Esophagus muscularis mucosa (tissue), 4 donors: ENCODE measurements at places on chromosomes 1 and 21.

DNA sequence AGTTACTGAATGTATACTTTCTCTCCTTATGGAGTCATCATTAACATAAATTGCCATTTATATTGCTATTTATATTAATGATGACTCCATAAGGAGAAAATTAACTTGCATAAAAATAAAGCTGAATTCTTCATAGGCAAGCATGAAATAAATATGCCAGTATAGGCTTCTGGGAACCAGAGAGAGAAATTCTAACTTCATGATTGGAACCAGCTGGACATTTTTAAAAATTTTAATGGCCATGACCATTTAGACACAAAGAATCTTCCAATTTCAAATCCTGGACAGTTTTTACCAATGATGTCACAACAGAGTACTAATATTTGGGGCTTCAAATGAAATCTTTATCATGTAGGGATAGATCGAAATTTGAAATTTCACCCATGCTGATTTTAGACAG lies 268.7 kb downstream of the PTGER3 start:
- no peak for DNase-seq

- DNase-seq = no peak
These were observed 325.4 kb downstream of the CHRM3 start for GRCh38 chr1:239711768-239712167.

DNA sequence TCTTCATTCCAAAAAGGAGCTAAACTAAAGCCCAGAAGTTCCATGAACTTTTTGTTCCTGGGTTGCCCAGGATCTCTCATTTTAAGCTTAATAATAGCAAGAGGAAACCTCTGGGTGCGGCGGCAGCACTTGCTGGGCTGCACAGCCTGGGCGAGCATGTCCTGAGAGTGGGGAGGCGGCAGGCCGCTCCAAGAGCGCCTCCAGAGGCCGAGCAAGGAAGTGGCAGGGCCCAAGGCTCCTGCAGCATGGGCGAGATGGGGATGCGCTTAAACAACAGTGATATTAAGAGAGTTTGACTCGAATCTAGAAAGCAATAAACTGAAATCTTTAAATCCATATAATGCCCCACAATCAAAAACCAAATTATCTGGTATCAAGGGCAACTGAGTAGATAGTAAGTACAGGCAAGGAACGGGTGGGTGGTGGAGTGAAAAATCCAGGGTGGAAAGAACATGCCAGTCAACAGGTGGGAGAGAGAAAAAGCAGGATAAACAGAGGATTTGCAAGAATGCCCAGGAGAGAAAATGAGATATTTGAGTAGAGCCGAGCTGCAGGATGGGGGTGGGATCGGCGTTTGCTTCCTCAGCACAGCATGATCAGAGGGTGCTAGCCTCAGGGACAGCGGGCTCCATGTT lies 14.1 kb upstream of the TNR start:
- no peak for DNase-seq

DNA sequence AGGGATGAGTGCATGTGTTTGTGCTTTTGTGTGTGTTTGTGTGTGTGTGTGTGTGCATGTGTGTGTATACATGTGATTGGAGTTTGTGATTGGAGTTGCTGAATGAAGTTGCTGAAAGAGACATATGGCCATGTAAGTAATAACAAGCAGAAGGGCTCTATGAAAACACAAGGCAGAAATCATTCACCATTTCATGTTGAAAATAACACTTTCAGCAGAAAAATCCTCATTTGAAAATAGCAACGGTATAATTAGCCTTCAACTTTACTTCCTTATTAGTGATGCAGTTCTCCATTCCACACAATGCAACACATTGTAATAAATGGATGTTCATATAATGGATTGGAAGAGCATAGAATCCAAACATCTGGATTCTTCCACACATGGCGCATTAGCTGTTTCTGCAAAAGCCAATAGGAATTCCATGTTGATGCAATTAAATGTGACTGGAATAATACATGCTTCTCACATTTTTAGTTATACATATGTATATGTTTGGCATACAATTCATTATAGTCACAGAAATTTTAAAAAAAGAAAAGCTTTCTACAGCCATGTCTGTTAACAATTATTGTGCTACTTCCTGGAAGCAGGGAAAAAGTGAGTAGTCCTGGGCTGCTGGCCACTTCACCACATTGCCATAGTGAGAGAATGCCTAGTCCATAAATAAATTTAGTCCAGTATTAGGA lies 538.0 kb downstream of the LTN1 start:
- DNase-seq = no peak

DNA sequence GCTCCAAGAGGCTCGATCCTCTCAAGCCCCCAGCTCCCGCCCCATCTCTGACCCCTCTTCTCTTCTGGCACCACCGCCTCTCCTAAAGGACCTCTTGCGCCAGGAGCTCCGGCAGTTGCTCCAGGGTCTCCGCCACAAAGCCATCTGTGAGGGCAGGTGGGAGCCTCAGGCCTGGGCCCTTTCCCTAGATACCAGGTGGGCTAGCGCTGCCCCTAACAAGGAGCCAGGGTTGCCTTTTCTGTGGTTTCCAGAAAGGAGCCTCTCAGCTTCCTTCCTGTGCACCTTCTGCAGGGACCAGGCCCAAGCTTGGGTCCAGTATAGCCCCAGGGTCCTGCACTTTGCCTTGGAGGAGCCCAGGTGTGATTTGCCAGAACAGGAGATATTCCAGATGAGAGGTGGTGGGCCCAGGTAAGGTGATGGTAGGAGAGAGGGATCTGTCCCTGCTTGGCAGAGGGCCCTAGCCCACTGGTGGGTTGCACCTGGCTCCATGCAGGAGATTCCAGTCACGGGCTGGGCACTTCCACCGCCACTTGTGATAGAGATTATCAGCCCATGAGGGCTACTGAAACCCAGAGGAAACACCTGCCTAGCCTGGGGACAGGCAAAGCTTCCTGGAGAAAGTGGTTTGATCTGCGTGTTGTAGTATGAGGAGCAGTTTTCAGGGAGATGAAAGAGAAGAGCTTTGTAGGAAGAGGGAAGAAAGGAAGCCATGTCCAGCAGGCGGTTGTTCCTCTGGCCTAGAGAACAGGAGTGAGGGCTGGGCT lies 1.0 kb downstream of the CCDC24 start:
- no peak for DNase-seq

DNA sequence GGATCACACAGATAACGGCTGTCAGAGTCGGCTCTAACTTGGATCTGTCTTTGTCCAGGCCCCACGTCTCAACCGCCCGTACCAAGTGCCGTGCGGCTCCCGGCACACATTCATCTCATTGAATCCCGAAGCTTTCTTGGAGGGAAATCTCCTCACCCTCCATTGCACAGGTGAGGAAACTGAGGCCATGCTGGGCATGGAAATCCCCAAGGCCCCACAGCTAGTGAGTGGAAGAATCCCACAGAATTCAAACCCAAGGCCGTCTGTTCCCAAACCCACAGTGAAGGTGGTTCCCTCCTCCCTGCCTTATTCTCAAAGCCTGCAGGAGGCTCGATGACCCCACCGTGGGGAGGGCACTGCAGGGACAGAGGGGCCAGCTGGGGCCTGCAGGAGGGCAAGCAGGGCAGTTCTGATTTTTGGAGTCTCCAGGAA lies 437.9 kb downstream of the MATN1 start:
- DNase-seq = peak; percentile 70

GRCh38 chr1:42260376-42261070 lies 74.5 kb downstream of the FOXJ3 start:
- DNase-seq = no peak

DNA sequence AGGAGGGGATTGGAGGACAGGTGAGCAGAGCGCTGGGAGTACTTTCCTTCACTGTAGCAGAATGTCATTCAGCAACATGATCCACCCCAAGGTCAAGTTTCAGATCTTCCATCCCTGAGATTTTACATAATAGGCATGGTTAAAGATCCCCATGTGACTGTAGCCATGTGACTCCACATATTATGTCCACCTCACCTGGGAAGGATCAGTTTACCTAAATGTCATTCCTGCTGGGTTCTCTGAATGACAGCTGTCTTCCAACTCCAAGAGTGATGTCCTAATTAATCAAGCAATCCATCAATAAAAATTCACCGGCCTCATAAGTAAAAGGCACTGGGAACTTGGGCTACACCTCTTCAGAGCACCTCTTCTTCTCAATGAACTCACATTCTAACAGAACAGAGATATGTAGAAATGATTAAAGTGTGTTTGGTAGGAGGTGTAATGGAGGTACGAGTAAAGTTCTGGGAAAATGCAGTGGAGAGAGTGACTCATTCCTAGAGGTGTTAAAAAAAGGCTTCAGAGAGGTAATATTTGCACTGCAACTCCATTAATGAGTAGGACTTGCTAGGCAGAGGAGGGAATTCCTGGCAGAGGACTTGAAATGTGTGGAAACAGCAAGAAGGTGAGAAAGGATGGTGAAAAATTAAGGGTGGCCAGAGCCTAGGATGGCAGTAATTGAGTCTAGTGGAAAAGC lies 22.2 kb upstream of the MAPKAPK2 start:
- DNase-seq = no peak

DNA sequence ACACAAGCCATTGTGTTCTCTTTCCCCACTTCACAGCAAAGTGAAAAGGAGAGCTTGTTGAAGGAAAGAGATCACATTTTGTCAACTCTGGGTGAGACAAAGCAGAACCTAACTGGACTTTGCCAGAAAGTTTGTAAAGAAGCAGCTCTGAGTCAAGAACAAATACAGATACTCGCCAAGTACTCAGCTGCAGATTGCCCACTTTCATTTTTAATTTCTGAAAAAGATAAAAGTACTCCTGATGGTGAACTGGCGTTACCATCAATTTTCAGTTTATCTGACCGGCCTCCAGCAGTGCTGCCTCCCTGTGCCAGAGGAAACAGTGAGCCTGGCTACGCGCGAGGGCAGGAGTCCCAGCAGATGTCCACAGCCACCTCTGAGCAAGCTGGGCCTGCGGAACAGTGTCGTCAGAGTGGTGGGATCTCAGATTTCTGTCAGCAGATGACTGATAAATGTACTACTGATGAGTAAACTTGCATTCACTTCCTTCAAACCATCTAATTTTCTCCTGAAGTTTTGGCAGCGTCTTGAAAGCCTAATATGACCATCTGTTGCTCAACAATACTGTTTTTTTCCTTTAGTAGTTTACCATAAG lies 43.7 kb downstream of the BACH1 start:
- DNase-seq = no peak

DNA sequence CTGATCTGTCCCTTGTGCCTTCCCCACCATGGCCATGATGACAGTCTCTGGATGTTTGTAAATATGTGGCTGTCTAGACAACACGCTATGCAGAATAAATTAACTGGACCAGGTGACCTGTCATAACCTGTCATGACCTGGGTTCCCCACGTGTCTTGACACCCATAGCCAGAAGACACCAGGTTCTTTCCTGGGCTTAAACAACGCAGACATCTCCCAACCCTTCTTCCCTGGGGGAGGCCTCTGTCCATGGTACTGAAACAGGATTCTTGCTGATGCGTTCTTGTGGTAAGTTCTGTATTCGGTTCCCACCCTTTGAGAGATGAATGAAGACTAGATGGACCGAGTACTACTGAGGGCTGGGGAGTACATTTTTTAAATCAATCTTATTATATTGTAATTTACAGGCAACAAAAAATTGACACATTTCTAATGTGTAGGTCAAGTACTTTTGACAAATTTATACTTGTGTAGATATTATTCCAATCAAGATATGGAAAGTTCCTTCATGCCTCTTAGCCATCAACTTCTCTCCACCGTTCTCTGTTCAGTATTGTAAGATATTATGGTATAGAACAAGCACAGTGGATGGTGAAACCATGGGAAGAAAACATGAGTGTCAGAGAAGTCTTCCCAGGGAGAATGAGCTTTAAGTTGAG lies 738.8 kb downstream of the PTPRU start:
- peak; percentile 60 for DNase-seq

- DNase-seq = no peak
These were observed 160.5 kb downstream of the ZBTB18 start for GRCh38 chr1:244211559-244211944.

DNA sequence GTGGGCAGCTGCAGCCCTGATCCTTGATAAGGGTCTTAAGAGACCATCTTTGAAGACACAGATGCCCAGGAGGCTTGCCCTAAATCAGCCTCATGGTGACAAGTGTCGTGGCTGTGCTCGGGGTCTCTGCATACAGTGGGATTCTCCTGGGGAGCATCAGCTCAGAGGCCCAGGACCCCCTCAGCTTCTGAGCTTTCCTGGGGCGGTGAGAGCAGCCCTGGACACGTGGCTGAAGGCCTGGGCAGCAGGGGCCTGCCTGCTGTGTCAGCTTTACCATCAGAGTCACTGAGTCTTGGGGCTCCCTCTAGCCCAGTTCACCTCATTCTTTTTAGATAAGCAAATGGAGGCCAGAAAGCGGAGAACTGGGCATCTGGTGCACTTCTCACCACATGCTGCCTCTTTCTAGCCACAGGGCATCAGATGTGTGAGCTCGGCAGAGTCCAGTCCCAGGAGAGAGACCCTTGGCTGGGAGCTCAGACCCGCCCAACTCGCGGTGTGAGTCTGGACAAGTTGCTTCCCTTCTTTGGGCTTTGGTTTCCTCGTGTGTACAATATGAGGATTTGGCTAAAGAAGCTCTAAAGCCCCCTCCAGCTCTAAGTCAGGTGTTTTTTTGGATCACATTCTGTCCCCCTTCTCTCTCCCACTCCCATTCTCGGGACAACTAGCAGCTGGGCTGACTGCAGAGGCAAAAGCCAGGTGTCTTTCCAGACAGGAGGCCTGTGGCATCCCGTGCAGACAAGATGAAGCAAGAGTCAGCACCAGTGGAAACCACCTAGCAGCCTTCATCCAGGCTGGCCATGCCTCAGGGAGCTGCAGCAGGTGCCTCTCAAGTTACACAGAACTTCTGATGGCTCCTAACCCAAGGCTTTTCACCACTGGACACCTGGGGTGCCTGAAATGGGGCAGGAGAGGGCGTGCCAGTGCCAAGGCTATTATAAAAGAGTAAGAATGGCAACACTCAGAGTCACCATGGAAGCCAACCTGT lies 119.1 kb downstream of the KCNN3 start:
- DNase-seq = no peak
